ENCODE measurements at places on chromosomes 2 and 18. TPM values are rescaled to one million over a fixed set of nuclear protein-coding genes. Genes with fewer than 3 reads are reported as not detected.

DNA sequence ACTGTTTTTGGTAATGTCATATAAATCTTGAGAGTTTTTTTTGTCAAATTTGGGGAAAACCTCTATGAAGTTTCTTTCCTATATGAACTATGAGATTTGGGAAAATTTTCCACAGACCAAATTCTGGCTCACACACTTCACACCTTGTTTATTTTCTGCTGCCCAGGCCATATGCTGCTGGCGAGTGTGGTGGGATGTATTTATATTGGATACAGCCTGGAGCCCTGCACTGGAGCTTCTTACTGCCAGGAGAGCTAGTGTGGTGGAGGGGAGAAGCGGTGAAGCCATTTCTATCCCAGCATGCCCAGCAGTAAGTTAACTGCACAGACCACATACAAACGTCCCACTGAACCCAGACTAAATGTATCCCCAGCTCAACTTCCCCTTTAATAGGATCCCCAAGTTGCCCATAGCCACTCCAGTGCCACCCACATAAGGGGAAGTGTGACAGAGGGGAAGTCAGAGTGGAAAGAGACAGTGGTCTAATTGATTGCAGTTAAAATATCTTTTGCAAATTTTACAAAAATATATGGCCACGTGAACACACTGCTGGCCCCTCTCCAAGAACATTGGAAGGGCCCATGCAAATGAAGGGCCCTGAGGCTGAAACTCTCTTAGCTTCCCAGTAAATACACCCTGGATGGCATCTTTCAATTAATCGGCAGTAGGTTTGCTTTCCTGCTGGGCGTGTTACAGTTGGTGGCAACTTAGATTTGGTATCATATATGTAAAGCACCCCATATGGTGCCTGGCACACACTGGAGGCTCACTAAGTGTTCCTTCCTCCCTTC, 146.6 kb upstream of the ITGA6 start:
- no peaks in the 10 kb centered on the region for H3K36me3 ChIP-seq
- H3K4me1 ChIP-seq, result no peaks in the 10 kb centered on the region
- H3K4me3 ChIP-seq, result no peak overlapping the region
- no peak overlapping the region for H3K27ac ChIP-seq

- DNase-seq, result no peak
- H3K4me1 ChIP-seq, result no peaks in the 10 kb centered on the region
- no peaks in the 10 kb centered on the region for H3K36me3 ChIP-seq
- H3K27me3 ChIP-seq, result no peaks in the 10 kb centered on the region
- no peak overlapping the region for H3K4me3 ChIP-seq
These were observed 28.3 kb upstream of the GYPC start for GRCh38 chr2:126627643-126628042.

DNA sequence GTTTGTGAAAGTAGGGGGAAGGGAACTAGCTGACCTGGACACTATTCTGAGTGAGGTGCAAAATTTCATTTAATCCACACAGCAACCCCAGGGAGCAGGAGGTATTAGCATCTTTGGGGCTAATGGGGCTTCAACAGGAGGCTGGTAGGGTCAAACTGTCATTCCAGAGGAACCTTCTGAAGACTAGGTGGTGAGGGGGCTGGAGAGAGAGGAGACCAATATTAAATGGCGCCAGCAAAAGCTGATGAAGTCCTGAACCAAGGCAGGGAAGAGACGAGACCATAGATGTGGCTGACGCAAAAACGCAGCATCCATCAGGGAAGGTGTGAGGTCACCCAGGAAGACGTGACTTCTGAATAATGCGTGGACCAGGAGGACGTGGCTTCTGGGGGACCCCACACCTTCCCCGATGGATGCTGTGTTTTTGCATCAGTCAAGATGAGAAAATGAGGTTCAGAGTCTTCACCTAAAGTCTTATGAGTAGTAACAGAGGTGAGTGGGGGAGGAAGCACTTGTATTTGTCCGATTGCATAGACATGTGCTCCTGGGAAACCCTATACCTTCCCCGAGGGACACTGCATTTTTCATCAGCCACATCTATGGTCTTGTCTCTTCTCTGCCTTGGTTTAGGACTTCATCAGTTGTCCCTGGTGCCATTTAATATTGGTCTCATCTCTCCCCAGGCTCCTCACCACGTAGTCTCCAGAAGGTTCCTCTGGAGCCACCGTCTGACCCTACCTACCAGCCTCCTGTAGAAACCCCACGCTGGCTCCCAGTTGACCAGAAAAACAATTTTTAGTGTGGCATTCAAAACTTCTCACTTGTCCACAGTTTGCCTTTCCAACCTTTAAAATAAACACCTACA, 188.6 kb downstream of the MYCN start:
- H3K36me3 ChIP-seq, result no peaks in the 10 kb centered on the region
- H3K27ac ChIP-seq, result no peak overlapping the region
- H3K4me3 ChIP-seq, result no peak overlapping the region
- no peaks in the 10 kb centered on the region for H3K27me3 ChIP-seq
- no peak for DNase-seq

- peak; percentile 14 for DNase-seq
- no peaks in the 10 kb centered on the region for H3K36me3 ChIP-seq
- no peak overlapping the region for H3K27ac ChIP-seq
- no peaks in the 10 kb centered on the region for H3K4me1 ChIP-seq
These were observed 119.0 kb downstream of the KIAA1328 start for GRCh38 chr18:36947820-36948348.

DNA sequence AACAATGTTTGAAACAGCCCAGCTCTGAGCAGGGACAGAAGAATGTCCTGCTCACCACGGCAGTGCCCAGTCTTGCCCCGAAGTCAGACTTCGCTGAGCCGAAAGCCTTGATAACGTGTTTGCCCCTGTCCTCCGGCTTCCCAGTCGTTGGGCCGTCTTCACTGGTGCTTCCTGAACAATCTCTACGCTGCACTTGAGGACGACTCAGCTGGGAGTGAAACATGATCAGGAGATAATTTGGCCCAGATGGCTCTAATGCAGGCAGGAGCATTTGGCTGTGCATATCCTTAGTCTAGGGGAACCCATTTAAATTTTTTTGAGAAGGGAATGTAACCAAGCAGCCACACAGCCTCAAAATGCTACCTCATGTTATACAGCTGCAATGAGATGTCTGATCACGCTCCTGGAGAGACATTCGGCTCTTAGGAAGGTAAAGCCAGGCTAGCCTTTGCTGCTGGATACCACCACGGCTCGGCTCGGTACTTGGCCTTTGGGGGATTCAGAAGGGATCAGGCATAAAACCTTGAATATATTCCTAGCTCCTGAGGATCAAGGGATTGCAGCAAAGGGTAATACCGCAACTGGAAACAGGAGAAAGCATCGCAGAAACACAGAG, 43.6 kb downstream of the FECH start:
- H3K27me3 ChIP-seq, result no peaks in the 10 kb centered on the region
- no peak overlapping the region for H3K27ac ChIP-seq
- no peaks in the 10 kb centered on the region for H3K4me1 ChIP-seq
- no peak for DNase-seq

- no peak for DNase-seq
- no peaks in the 10 kb centered on the region for H3K4me1 ChIP-seq
- H3K27ac ChIP-seq, result no peak overlapping the region
- H3K4me3 ChIP-seq, result no peak overlapping the region
- no peaks in the 10 kb centered on the region for H3K27me3 ChIP-seq
These were observed 190.5 kb upstream of the MC4R start for GRCh38 chr18:60563082-60563481.

HRH4 gene
- not detected for total RNA-seq

PSMA8 gene
- not detected for total RNA-seq

Data from stomach (tissue), 19 donors.